GM23338 (cell line): ENCODE measurements at places on chromosomes 3 and 15. TPM values are rescaled to one million over a fixed set of nuclear protein-coding genes. Genes with fewer than 3 reads are reported as not detected.

GRCh38 chr15:48373821-48374451 is 42.7 kb downstream of the DUT start:
- DNase-seq = no peak

DNA sequence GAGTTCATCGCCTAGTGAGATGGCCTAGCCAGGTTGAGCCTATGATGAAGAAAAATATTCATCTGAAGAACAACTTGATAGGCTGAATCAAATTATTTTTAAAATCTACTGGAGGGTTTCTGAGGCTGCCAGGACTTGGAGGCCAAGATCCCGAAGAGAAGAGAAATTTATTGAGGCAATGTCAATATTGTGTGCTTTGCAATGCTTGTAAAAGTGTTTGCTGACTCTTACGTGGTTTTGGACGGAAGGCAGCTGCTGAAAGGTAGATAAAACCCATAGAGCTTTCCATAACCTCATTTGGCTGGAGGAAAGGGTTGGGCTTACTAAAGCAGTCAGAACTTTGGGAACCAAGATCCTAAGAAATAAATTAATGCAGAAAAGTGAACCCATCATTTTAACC is 361.0 kb upstream of the IL12A start:
- no peak for DNase-seq

- no peak for DNase-seq
Measured at GRCh38 chr3:187310226-187310625, 18.7 kb upstream of the MASP1 start.

DNA sequence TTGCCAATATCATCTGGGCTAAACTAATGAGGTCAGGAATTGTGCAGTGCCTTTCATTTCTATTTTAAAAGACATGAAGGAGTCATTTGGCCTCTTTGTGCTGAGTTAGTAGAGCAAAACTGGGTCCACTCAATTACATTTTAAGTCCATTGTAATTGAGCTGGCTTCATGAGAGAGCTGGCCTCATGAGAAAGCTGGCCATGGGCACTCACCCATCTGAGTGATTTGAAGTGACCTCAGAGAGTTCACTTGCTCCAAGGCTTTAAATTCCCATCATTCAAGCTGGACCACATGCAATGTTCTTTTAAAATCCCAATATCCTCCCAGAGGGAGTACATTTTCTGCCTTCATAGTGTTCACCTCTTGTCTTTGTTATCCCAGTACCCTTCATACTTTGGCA is 335.9 kb upstream of the WNT5A start:
- DNase-seq = no peak

DNA sequence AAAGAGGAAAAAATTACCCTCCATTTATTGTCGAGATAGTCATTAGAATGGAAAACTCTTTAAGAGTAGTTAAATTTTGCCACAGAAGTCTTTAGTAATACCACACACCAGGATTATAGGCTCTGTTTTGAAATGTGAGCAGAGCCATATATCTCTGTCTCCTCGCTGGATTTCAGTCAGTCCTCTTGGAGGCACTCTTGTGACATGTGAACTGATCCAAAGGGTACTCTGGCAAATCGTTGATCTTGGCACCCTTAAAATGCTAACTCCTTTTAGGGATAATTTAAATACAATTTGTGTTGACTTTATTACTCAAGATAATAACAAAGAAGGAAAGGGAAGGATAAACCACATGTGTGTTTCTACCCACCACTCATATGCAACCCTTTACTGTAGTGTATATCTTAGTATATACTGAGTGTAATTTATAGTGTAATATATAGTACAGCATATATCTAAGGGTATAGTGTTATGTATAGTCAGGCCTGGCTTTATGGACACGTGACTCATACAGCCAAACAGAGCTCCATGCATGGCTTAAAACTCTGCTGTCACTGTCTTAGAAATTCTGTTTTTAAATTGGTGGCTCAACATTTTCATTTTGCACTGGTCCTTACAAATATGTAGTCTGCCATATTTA is 12.3 kb upstream of the KPNA4 start:
- peak; percentile 37 for DNase-seq

DNA sequence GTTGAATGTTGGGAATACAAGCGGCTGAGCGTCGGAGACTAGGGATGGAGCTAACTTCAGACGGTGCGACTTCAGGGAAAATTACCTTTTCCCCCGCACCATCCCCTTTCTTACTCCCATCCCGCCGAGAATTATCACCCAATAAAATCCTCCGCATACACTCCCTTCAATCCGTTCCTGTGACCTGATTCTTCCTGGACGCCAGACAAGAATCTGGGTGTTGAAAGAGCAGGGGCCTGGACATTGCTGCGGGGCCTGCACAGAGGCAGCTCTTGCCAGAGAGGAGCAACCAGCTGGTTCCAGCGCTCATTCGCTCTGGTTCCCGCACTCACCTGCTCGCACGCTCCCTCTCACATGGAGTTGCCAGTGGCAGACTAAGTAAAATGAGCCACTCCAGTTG is 241.9 kb downstream of the ALCAM start:
- DNase-seq = peak; percentile 33

- no peak for DNase-seq
Measured at GRCh38 chr3:70612920-70613319, 300.5 kb upstream of the MDFIC2 start.

P3H2 gene
- total RNA-seq = 20.5 and 24.2 TPM in 2 replicates

P2RY12 gene
- not detected in 2 replicates for total RNA-seq

ISLR gene
- 1.6 TPM in 1 of 2 replicates, not detected in the other for total RNA-seq
